ENCODE measurements at places on chromosomes 16 and 17.

DNA sequence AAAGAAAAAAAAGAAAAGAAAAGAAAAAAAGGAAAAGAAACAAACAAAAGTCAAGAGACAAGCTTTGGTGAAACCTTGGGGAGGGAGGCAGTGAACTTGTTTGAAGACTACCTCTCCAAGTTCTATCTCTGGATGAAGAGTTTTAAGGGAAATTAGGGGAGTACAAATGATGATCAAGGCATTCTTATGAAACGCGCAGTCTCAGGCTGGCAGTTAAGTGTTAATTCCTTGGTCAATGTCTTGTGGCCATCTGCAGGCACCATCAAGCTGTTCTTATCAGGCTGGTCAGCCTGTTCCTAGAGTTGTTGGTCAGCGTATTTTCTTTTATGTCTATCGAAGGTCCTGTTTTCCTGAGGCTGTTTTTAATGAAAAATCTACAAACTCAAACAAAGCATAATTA lies 8.2 kb upstream of the DRG2 start:
- DNase-seq: no peak

GRCh38 chr17:11651089-11651488 lies 52.8 kb downstream of the DNAH9 start:
- no peak for DNase-seq

DNA sequence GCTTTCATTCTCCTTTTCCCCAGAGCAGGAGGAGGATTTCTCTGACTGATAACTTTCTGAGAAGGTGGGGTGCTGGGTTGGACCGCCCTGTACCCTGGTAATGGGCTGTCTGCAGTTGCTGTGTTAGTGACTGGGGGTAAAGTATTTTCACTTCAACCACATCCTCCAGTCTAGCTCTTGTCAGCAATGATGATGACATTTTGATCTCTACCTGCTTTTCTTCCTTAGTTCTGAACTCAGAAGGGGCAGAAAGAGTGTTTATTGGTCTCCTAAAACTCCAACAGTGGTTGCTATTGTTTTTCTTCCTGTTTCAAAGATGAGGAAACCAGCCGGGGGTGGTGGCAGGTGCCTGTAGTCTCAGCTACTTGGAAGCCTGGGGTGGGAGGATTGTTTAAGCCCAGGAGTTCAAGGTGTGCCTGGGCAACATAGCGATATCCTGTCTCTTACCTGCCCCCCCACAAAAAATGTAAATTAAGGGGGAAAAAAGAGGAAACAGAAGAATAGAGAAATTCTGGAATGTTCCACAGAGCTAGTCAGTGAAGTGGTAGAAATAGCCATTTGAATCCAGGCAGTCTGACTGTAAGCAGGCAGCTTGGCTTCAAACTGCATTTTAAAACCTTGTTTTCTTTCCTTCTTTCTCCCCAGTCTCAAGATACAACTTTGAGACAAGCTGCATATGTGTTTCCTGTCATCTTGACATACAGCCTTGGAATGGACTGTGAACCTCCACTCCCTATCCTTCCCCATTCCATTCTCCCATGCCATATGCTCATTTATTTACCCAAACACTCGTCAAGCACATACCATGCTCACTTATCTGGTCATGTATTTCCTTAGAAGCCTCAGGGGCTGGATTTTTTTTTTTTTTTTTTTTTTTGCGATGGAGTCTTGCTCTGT lies 3.3 kb upstream of the N4BP1 start:
- DNase-seq: peak; percentile 62

DNA sequence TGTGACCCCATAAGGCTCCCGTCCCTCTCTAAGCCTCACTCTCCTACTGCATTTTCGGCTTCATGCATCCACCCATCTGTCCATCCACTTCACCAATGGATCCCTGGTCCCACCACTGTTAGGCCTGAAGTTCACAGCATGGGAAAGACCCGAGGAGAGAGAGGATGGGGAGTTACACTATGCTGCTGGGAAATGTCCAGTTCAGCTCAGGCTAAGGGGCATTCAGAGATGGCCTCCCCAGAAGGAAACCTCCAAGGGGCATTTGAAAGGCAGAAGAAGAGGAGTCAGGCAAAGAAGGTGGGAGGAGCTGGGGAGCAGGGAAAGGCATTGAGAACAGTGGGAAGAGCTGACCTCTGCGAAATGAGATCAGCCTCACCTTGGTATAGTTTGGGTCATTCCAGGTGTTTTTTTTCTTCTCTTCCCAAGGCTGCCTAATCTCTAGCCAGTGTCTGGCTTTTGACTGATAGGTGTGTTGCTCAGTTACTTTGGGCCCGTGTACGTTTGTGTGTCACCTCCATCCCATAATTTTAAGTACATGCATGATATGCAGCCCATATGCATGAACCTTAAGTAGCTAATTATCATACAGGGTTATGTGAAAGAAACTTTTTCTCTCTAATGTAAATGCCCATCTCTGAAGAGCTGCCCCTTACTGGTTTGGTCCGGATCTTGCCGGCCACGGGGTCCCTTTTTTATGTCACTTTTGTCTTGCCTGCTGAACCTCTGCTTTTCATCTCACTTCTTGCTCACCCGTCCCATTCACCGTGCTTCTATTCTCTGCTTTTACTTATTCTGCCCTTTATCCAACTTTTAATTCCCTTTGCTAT lies 11.6 kb upstream of the DRC7 start:
- DNase-seq: no peak

DNA sequence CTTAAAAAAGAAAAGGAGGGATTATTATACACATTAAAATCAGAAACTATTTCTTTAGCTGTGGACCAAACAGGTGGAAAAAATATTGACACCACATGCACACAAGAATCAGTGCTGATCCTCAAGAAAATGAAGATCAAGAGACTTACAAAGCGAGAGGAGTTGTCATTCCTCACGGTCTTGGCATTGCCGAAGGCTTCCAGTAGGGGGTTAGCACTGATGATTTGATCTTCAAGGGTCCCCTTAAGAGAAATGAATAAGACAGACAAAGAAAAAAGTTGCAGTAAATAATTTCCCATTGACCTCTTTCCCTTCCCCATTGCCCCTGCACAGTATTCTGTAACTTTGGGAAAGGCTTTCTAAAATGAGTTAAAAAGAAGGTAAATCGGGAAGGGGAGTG lies 6.0 kb downstream of the MYH4 start:
- DNase-seq: no peak

- no peak for DNase-seq
Measured at GRCh38 chr16:20969386-20969785, 68.8 kb downstream of the LYRM1 start.

DNA sequence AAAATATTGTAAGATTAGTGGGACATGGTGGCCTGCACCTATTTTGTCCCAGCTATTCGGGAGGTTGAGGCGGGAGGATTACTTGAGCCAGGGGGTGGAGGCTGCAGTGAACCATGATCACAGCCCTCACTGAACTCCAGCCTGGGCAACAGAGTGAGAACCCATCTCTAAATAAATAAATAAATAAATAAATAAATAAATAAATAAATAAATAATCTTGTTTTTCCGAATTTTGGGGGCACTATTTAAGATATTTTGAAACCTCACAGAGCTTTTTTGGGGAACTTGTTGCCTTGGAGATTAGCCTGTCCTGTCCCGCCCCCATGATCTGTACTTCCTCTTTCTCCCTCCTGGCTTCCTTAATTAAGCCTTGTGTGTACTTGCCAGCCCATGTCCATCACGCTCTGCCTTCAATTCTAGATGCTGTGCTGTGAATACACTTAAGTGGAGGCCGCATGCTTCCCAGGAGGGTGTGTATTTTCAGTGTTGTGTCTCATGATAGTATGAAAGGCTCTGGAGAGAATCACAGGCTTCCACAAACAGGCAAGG lies 4.4 kb downstream of the LGALS9 start:
- DNase-seq: no peak

- DNase-seq: no peak
Measured at GRCh38 chr16:15772579-15773293, 84.1 kb downstream of the MYH11 start.

DNA sequence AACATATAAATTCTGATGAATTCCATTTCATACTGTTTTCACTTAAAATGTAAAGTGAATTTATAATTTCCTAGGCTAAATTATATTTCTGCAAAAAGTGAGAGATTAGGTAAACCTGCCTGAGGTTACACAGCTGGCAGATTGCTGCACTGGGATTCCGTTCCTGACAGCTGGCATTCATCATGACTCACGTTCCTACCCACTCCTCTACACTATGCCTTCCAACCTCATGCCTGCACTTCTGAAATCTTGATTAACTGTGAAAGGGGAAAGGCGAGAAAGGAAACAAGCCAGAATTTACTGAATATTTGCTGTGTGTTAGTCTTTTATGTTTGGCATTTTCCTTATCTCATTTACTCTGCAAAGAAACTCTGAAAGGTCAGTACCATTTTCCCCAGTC lies 73.3 kb upstream of the MON1B start:
- no peak for DNase-seq

- DNase-seq: no peak
Measured at GRCh38 chr16:51031598-51031997, 119.5 kb downstream of the SALL1 start.

GRCh38 chr17:11565591-11565990 lies 32.7 kb upstream of the DNAH9 start:
- no peak for DNase-seq

- DNase-seq: no peak
Measured at GRCh38 chr16:6956511-6956910, 376.1 kb upstream of the RBFOX1 start.

- no peak for DNase-seq
Measured at GRCh38 chr16:19291475-19291874, 5.9 kb downstream of the CLEC19A start.

GRCh38 chr17:57810721-57811637 lies 38.9 kb downstream of the MRPS23 start:
- DNase-seq: no peak

DNA sequence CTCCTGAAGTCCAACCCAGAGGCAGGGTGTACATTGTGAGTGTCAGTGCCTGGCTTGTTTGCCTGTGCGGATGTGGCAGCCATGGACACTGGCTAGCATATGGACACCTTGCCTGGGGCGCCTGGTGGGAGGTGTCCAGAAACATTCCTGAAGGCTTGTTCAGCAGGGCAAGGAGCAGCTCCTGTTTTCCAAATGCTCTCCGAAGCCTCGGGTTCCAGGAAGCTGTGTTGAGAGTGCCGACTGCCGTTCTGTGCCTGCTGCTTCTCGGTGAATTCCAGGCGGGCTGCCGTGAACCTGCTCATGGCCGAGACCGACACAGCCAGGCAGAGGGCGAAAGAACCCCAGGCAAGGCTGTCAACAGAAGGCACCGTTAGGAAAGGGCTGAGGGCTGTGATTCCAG lies 10.9 kb upstream of the DHRS7C start:
- DNase-seq: no peak

- no peak for DNase-seq
Measured at GRCh38 chr17:79420318-79421243, 190.3 kb downstream of the RBFOX3 start.

- no peak for DNase-seq
Measured at GRCh38 chr16:69514356-69514755, 51.4 kb upstream of the NFAT5 start.

GRCh38 chr16:67528222-67528869 lies at the start of gene RIPOR1:
RIPOR1 (plus strand) TSS chr16:67528829; CDS start chr16:67538447, 9,618 bp downstream.
- DNase-seq: peak; percentile 44

DNA sequence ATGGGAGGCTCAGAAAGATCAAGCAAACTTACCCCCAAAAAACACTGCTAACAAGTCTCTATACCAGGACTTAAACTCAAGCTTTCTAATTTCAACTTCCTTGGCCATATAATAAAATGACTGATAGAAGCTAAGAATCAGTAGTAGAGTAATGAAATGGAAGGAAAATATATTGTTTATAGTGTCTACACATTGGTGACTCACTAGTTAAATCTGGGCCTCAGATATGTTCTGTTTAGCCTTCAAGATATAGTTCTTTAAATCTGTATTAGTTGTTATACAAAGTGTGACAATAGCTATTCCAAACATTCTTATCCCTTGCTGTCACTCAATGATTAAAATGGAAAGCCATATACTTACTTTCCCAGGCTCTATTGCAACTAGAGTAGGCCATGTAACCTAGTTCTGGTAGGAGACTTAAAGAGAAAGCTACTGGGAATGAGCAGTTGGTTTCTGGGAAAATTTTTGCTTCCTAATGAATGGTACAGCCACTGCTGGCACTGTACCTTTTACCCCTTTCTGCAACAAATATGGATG lies 18.3 kb downstream of the SSH2 start:
- no peak for DNase-seq

GRCh38 chr17:19357761-19358160 lies 4.8 kb downstream of the B9D1 start:
- DNase-seq: no peak

DNA sequence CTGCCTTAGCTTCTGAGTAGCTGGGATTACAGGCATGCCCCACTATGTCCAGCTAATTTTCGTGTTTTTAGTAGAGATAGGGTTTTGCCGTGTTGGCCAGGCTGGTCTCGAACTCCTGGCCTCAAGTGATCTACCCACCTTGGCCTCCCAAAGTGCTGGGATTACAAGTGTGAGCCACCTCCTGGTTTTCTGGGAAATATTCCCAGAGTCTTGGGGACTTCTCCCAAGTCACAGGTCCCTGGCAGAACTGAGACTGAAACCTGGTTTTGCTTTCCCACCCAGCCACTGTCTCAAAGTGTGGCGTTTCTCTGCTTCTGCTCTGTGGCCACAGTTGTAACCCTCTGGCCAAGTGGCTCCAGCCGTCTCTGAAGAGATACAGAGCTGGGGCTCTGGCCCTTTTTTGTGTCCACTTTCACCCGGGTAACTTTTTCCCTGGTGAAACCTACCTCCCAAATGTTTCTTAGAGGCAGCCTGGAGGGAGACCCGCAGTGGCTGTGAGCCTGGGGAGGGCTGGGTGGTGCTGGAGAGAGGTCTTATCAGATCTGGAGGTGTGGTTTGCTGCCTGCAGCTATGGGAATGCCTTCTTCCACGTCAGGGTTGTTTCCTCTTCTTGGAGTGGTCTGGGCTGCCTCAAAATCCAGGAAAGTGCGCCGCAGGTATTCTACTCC lies 5.1 kb downstream of the KSR1 start:
- DNase-seq: no peak

GRCh38 chr17:38324772-38325171 lies 19.0 kb downstream of the GPR179 start:
- no peak for DNase-seq

GRCh38 chr16:86578061-86578599 lies at the start of gene FOXL1:
FOXL1 (plus strand) TSS chr16:86578549; CDS start chr16:86578724, 175 bp downstream.
- no peak for DNase-seq

DNA sequence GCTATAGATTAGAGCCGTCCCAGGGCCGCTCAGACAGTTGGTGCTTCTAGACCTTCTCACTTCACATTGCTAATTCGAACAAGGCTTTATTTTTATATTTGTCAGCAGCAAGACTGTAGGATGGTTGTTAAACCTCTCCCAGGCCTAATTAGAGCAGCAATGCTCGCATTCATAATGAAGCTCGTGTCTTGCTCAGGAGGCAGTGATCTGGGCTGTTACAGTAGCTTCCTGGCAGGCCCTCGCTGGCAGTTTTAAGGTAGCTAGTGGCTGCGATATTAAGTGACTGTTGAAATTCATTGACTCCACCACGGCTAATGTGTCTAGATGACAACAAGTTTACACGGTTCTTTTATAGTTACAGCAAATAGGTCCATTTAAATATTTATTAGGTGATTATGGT lies 23.2 kb upstream of the ANKFN1 start:
- DNase-seq: no peak
